ENCODE measurements at places on chromosomes 4 and X. TPM values are rescaled to one million over a fixed set of nuclear protein-coding genes. Genes with fewer than 3 reads are reported as not detected.

- no peaks in the 10 kb centered on the region for H3K27me3 ChIP-seq
- DNase-seq = no peak
- H3K27ac ChIP-seq = peak overlapping the region; percentile 84
- 0 out of 2 replicates have a peak, but pooled peaks cover 2% of the 10 kb centered on the region for H3K36me3 ChIP-seq
- H3K4me1 ChIP-seq = no peaks in the 10 kb centered on the region
Measured at GRCh38 chrX:76172325-76172893, 453 bp upstream of the PBDC1 start.

GRCh38 chr4:38075370-38076152 is 115.4 kb downstream of the PTTG2 start:
- peaks cover 23% of the 10 kb centered on the region for H3K4me1 ChIP-seq
- H3K4me3 ChIP-seq = no peak overlapping the region
- no peak for DNase-seq
- no peaks in the 10 kb centered on the region for H3K27me3 ChIP-seq

GRCh38 chr4:100782356-100782755 is 264.5 kb upstream of the EMCN start:
- H3K27me3 ChIP-seq = no peaks in the 10 kb centered on the region
- DNase-seq = no peak
- H3K4me1 ChIP-seq = no peaks in the 10 kb centered on the region
- no peak overlapping the region for H3K27ac ChIP-seq

DNA sequence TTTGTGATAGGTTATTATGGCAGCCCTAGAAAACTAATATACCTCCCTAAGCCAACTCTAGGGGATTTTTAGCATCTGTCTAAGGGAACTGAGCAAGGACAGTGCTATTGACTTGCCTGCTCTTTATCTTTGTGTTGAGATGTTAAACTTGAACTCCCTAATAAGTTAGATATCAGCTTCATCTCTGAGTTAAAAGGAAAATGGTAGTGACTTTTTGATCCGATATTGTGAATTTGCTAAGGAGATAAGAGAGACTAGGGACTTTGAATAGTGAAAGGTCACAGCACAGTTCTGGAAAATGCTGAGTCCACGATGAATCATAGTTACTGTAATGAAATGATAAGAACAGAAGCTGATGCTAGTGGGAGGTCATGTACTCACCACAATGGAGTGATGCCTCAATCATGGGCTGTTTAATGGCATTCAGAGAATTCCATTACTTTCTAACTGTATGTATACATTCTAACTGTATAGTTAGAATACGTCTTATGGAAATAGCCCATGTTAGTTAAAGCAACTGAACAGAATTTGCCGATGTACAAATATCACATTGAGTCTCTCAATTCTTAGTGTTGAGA is 147.2 kb downstream of the GLRA3 start:
- H3K36me3 ChIP-seq = no peaks in the 10 kb centered on the region
- no peak overlapping the region for H3K27ac ChIP-seq
- H3K27me3 ChIP-seq = no peaks in the 10 kb centered on the region
- no peak for DNase-seq
- no peaks in the 10 kb centered on the region for H3K4me1 ChIP-seq

GRCh38 chrX:13470685-13470977 is 98.8 kb upstream of the EGFL6 start:
- H3K36me3 ChIP-seq = no peaks in the 10 kb centered on the region
- H3K4me3 ChIP-seq = no peak overlapping the region
- H3K27ac ChIP-seq = no peak overlapping the region
- no peaks in the 10 kb centered on the region for H3K27me3 ChIP-seq
- H3K4me1 ChIP-seq = no peaks in the 10 kb centered on the region

DNA sequence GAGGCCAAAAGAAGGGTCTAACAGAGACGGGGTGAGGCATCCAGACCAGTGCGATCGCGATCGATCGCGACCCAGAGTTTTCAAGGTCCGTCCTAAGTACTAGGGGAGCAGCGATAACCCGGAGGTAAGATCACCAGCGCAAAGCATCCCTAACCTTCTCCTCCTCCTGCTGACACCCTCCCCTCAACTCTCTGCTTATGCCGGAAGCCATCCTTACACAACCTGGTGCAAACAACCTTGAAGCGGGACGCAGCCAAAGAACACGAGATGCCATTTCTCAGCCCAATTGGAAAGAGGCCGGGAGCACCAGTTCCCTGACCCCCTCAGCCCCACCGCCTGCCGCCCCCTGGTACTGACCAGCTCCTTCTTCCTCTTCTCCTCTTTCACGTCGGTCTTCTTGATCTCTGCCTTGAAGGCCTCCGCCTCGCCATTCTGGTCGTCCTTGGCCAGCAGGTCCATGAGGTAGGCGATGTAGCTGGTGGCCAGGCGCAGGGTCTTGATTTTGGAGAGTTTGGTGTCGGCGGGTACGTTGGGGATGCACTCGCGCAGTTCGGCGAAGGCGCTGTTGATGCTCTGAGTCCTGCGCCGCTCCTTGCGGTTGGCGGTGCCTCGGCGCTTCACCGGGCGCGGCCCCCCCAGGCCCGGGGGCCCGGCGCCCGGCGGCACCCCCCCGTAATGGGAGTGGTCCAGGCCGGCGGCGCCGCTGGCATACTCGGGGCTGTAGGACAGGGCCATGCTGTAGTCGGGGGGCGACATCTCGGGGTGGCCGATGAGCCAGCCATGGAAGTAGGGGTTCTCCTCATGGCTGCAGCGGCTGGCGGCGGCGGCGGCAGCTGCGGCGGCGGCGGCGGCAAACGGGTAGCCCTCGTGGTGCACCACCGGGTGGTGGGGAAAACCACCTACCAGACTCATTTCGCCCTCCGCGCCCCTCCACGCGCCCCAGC is 1.4 kb downstream of the HAND2 start:
- H3K4me3 ChIP-seq = no peak overlapping the region
- H3K36me3 ChIP-seq = no peaks in the 10 kb centered on the region
- H3K4me1 ChIP-seq = no peaks in the 10 kb centered on the region
- peaks cover 2% of the 10 kb centered on the region for H3K27me3 ChIP-seq

- no peaks in the 10 kb centered on the region for H3K4me1 ChIP-seq
- H3K27ac ChIP-seq = no peak overlapping the region
- no peak for DNase-seq
- H3K4me3 ChIP-seq = no peak overlapping the region
- H3K36me3 ChIP-seq = no peaks in the 10 kb centered on the region
- no peaks in the 10 kb centered on the region for H3K27me3 ChIP-seq
Measured at GRCh38 chrX:111779582-111779981, 96.4 kb upstream of the TRPC5OS start.

DNA sequence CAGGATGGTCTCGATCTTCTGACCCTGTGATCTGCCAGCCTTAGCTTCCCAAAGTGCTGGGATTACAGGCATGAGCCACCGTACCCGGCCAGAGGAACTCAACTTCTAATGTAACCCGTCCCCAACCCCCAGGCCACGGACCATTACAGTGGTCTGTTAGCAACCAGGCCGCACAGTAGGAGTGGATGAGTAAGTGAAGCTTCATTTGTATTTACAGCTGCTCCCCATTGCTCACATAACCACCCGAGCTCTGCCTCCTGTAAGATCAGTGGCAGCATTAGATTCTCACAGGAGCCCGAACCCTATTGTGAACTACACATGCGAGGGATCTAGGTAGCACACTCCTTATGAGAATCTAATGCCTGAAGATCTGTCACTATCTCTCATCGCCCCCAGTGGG is 119.6 kb downstream of the SHROOM3 start:
- H3K4me3 ChIP-seq = no peak overlapping the region
- H3K36me3 ChIP-seq = no peaks in the 10 kb centered on the region
- DNase-seq = no peak
- no peaks in the 10 kb centered on the region for H3K4me1 ChIP-seq
- H3K27ac ChIP-seq = no peak overlapping the region

DNA sequence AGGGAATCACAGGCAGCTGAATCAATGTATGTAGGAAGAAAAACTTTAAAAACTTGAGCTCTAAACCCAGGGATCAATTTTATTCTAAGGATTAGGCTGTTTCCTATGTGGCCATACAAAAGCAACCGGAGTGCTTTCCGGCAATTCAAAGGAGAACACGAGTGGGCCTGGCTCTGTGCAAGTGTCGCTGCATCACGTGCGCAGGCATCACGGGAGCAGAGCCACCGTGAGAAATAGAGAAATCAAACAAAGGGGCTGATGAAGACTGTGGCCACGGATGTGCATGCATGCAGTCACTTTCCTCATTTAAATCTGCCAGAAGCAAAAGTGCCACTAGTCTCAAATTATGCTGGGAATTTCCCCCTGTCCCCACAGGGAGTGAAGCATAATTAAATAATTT is 196.9 kb downstream of the NSUN7 start:
- no peaks in the 10 kb centered on the region for H3K27me3 ChIP-seq
- DNase-seq = no peak
- no peaks in the 10 kb centered on the region for H3K36me3 ChIP-seq
- H3K4me3 ChIP-seq = no peak overlapping the region
- no peak overlapping the region for H3K27ac ChIP-seq

- no peak overlapping the region for H3K4me3 ChIP-seq
- H3K4me1 ChIP-seq = no peaks in the 10 kb centered on the region
- H3K36me3 ChIP-seq = no peaks in the 10 kb centered on the region
- DNase-seq = peak; percentile 2
- H3K27ac ChIP-seq = no peak overlapping the region
Measured at GRCh38 chrX:115147220-115147619, 42.0 kb upstream of the RBMXL3 start.

DNA sequence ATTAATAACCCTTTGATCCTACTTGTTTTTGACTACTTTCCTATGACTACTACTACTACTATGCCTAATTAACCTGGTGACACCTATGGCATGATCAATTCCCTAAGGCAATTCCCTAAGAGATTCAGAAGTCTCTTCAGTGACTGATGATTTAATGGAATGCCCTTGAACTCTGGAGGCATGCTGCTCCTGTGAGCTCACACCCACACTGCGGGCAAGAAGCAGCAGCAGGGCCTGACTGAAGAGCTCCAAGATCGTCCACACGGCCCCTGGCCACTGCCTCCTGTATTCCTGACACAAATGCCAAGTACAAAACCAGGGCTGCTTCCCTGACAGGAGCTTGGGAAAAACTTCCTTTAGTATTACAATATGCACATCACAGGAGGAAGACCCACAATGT is 74.2 kb upstream of the STS start:
- no peak overlapping the region for H3K4me3 ChIP-seq
- no peak for DNase-seq
- H3K4me1 ChIP-seq = no peaks in the 10 kb centered on the region
- H3K27ac ChIP-seq = no peak overlapping the region
- H3K27me3 ChIP-seq = no peaks in the 10 kb centered on the region
- no peaks in the 10 kb centered on the region for H3K36me3 ChIP-seq

DNA sequence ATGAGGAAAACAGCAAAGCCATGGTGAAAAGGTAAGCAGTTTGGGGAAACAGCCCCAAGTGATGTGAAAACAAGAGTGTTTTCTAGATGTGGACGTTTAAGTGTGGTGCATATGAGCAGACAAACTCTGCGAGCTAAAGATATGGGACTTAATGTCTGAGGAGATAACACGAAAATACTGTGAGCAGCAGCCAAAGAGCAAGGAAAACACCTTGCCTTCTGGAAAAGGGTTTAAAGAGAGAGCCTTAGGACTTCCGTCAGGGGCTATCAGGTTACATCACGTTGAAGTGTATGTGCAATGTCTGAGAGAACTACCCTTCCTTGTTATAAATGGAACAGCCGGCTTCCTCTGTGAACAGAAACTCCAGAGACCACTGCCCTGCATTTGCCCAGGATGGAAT is 54.2 kb downstream of the LEF1 start:
- DNase-seq = no peak
- H3K4me1 ChIP-seq = peaks cover 17% of the 10 kb centered on the region
- no peaks in the 10 kb centered on the region for H3K36me3 ChIP-seq
- no peak overlapping the region for H3K27ac ChIP-seq
- H3K4me3 ChIP-seq = no peak overlapping the region

DNA sequence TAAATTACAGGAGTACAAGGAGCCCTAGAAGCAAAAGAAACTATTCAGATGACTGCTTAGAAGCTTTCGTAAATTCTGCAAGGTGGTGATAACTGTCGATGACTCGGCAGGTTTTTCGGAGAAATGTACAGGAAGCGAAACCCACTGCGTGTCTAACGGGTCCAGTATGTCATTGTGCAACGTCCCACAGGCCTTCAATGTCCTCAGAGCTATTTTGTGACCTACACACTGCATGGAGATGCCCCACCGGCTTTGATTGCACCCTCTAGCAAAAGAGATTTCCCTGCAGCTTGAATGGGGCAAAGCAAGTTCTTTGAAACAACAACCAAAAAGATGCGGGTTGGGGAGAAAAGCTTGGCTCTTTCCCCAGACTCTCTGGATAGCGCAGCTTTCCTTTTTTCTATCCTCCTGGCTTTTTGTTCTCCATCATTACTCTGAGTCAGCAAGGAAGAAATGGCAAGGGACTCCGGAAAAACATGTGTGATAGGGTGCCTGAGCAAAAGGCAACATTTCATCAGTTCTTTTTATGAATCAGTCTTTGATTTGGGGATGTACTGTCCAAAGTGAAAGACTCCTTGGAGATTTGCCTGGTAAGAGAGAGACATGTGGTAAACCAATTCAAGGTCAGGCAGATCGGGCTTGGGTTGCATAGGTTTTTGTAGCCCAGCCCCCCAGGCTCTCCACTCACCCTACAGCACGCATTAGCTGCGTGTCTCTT is 112.0 kb upstream of the TBL1X start:
- no peak overlapping the region for H3K27ac ChIP-seq
- no peaks in the 10 kb centered on the region for H3K36me3 ChIP-seq

- no peak overlapping the region for H3K27ac ChIP-seq
- no peak overlapping the region for H3K4me3 ChIP-seq
- no peaks in the 10 kb centered on the region for H3K4me1 ChIP-seq
- DNase-seq = no peak
- no peaks in the 10 kb centered on the region for H3K27me3 ChIP-seq
Measured at GRCh38 chr4:160202802-160203201, 1099.9 kb downstream of the RAPGEF2 start.

GRCh38 chrX:47518144-47518543 is 35.1 kb upstream of the ZNF41 start:
- H3K27ac ChIP-seq = no peak overlapping the region
- no peak for DNase-seq
- no peaks in the 10 kb centered on the region for H3K36me3 ChIP-seq
- H3K4me1 ChIP-seq = no peaks in the 10 kb centered on the region
- H3K4me3 ChIP-seq = no peak overlapping the region

DIPK2B gene
- not detected for total RNA-seq

TBC1D9 gene
- 9.5 TPM for total RNA-seq

SPACA5 gene
- total RNA-seq = not detected

CT55 gene
- not detected for total RNA-seq

WNK3 gene
- total RNA-seq = 0.05 TPM

PALLD gene
- 166 TPM for total RNA-seq

UGT2B17 gene
- not detected for total RNA-seq

SFRP2 gene
- total RNA-seq = 0.22 TPM

SOX3 gene
- total RNA-seq = not detected
